Type B pancreatic cell (in vitro differentiated cells): ENCODE measurements at places on chromosomes 11 and 22.
A peak's percentile ranks its signal among the peaks of the same experiment; 100 is the strongest.

- no peak for DNase-seq
These were observed 18.1 kb upstream of the FCHSD2 start for GRCh38 chr11:73160005-73160760.

- no peak for DNase-seq
These were observed 9.9 kb downstream of the EIF1AD start for GRCh38 chr11:65992056-65992455.

GRCh38 chr22:40043081-40043480, 48.3 kb downstream of the FAM83F start:
- no peak for DNase-seq

DNA sequence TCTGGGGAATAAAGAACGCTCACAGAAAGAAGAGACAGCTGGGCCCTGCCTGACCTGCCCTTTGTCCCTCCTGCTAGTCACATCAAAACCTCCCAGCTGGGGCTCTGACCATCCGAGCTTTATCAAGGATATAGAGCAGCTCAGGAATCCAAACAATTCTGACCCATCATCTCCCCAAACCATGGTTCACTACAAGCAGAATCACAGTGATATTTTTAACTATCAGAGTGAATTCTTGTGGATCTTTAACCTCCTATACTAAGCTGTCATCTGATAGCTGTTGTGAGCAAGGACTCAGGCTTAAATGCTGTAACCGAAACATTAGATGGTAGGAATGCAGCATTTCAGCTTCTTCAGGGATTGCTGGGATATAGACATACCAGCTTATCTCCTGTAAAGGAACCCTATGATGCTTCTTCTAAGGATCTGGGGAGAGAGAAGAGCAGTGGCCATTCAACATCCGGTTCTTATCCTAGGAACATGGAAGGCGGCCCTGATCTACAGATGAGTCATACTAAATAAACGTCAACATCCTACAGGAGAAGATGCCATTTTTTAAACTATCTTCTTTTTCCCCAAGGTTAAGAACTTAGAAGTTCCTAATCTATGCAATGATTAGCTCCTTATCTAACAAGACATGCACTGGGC, 84.7 kb upstream of the AKIP1 start:
- DNase-seq, result peak; percentile 29

DNA sequence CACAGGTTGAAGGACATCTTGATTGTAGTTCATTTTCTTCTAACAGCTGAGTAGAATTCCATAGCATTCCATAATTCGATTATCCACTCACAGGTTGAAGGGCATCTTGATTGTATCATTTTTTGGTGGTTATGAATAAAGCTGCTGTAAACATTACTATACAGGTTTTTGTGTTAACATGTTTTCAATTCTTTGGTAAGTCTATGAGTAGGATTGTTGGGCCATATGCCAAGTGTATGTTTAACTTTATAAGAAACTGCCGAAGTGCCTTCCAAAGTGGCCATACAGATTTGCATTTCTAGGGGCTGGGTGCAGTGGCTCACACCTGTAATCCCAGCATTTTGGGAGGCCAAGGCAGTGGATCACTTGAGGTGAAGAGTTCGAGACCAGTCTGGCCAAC, 44.6 kb downstream of the ANKRD42 start:
- no peak for DNase-seq

GRCh38 chr22:37728620-37729019, 31.8 kb downstream of the TRIOBP start:
- no peak for DNase-seq

GRCh38 chr11:104337273-104337672, 173.3 kb upstream of the PDGFD start:
- DNase-seq, result no peak

DNA sequence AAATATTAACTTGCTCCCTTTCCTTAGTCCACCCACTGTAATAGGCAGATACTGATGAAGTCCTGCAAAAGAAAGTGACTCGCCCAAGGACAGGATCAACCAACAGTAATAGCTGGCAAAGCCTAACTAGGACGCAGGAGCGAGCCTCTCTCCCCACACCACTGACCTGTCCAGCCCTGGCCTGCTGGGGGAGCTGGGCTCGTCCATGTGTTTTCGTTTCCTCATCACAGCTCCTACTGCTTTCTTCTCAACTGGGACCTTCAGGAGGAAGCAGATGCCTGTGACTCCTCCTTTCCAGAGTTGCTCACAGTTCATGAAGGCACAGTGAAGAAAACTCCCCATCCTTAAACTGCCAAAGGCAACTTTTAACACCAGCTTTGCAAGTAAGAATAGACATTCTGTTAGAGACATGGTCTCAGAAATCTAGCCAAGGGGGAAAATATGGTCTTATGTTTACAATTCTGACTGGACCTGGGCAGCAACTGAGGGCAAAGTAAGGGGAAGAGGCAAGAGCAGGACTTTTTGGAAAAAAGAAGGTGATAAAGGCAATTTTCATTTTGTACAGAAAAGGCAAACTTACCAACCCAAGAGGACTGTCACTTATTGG, 11.6 kb upstream of the GPHA2 start:
- no peak for DNase-seq

DNA sequence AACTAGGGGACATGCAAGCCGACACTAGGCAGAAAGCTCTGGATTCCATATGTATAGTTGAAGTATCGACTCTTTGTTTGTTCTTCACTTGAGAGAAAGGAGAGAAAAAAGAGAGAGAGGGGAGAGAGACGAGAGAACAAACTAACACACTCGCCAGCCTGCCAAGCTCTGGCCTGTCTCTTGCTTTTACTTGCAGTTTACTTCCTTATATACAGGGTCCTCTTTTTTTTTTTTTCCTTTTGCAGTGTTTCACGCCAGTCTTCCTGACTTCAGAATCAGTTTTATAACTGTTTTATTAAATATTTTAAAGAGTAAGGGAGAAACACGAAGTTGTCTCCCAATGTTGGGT, 19.9 kb downstream of the TEAD1 start:
- no peak for DNase-seq

DNA sequence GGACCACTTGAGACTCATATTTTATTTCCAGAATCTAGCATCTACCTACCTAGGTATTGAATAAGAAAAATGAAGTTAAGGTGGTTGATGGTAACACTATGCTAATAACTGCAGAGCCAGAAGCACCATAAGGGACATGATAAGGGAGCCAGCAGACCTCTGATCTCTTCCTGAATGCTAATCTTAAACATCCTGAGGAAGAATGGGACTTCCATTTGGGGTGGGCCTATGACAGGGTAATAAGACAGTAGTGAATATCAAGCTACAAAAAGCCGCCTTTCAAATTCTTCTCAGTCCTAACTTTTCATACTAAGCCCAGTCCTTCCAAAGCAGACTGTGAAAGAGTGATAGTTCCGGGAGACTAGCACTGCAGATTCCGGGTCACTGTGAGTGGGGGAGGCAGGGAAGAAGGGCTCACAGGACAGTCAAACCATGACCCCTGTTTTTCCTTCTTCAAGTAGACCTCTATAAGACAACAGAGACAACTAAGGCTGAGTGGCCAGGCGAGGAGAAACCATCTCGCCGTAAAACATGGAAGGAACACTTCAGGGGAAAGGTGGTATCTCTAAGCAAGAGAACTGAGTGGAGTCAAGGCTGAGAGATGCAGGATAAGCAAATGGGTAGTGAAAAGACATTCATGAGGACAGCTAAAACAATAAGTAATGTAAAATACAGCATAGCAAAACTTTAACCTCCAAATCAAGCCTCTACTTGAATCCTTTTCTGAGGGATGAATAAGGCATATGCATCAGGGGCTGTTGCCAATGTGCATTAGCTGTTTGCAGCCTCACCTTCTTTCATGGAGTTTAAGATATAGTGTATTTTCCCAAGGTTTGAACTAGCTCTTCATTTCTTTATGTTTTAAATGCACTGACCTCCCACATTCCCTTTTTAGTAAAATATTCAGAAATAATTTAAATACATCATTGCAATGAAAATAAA, 2.1 kb downstream of the HBB start:
- no peak for DNase-seq

DNA sequence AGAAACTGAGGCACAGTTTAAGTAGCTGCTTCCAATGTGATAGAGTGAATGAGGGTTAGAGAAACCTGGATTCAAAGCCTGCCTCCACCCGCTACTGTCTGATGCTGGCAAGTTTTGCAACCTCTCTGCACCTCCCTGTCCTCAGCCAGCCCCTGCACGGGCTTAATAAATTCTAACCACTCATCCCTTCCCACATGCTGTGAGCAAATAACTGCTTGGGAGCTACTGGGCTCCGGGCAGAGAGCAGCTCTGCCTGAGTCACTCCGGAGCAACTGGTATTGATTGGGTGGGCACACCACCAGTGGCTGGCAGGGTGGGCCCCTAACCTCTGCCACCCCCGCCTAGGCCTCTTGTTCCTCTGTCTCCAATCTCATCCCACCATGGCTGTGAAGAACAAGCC, 104.3 kb upstream of the SYT13 start:
- DNase-seq, result no peak

- DNase-seq, result no peak
These were observed 384.3 kb downstream of the NTM start for GRCh38 chr11:131754671-131755070.

DNA sequence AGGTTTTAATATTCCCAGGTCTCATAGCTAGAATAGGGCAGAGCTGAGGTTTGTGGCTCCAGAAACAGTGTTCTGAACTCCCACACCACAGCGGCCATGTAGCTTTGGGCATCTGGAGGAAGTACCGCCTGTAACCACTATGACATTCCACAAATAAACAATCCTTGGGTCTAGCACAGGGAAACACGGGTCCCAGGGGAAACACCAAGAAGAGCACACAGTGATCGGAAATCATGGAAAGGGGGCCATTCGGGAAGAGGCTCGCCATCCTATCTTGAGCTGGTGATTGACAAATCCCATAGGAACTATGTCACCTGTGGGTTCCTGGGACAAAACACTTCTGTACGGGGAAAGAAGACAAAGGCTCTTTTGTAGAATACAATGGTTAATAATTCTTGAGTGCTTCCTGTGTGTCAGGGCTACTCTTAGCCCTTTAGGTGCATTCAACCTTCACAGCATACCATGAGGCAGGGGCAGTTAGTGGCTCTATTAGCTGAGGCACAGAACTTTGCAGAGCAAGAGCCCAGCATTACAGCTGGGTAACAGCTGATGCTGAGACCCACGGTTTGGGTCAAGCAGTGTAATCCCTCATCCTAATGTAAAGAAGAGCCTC, 514.2 kb downstream of the NTM start:
- DNase-seq, result no peak

GRCh38 chr22:46366801-46367706, 31.5 kb downstream of the TRMU start:
- DNase-seq, result no peak

DNA sequence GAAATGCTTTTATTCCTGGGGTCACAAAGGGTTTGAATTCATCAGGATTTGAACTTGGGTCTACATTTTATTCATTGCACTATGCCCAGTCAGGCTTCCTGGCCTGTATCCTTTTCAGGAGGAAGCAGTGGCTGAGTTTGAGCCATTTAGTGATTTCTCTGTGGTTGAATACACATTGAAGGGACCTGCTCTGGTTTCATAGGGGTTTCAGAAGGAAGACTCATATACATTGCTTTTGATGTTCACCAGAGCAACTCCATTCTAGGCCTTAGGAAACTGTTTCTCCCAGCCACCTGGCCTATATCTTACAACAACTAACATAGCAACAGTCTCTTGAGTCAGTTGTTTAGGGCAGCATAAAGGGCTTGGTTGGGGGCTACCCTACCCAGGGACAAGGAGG, 165.7 kb downstream of the INSC start:
- DNase-seq, result no peak

GRCh38 chr11:14644226-14645014, 816 bp downstream of the PDE3B start:
- DNase-seq, result peak; percentile 73

GRCh38 chr11:78031629-78032028, 8.6 kb upstream of the KCTD14 start:
- DNase-seq, result no peak

DNA sequence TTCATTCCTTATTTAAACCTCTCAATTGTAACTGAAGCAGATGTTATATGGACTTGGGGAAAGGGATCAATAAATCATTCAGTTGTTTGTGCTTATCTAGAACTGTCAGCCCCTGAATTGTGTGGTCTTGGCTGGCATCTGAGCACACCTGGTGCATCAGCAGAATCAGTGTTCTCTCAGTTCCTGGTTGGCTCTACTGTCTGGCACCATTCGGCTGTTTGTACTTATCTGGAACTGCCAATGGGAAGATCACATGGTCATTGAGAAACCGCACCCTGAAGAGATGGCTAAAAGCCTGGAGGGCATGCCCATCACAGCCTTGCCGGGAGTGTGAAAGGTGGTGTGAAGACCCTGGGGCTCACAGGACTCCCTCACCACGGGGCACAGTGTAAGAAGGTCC, 37.1 kb upstream of the EHF start:
- no peak for DNase-seq

DNA sequence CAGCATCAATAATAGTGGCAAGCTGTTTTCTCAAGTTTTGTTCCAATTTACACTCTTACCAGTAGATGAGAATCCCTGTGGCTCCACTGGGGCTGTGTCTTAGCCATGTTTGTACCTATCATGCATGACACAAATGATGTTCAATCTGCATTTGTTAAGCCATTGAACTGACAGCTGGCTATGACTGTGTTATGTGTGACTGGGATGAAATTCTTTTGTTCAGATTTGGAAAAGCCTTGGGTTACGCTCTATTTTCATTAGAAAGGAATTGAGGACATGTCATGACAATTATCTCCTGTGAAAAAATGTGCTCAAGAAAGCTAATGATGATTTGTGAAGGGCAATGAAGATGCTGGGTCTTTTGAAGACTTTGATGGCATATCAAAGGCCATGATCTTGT, 201.8 kb upstream of the LARGE1 start:
- no peak for DNase-seq

DNA sequence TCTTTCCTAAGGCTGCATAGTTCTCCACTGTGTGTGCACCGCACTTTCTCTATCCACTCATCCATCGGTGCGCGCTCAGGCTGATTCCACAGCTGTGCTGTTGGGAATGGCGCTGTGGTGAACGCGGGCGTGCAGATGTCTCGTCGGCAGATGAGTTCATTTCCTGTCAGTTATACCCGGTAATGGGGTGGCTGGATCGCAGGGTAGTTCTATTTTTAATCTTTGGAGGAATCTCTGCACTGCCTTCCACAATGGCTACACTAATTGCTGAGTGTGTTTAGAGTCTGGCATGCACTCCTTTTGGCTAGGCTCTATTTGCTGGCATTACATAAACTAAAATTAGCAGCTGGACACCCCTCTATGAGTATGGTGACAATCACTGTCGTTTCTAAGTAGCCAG, 27.9 kb upstream of the KRTAP5-7 start:
- no peak for DNase-seq

DNA sequence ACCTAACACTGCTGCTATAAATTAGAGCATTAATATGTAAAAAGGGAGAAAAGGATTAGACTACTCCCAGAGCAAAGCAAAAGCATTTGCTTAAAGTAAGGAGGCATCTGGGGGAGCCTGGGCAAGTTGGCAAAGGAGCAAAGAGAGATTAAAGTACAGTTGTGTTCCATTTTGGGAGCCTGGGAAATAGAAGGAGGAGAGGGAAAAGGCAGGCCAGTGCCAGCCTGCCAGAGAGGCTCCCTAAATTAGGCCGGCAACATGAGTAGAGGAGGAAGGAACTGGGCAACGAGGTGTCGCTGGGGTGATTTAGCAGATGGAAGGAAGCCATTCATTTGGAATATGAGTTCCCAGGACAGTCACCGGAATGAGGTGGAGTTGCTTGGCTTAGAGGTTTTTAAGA, 186.2 kb upstream of the TBCEL start:
- DNase-seq, result no peak
